ENCODE measurements at places on chromosomes 4 and X.

DNA sequence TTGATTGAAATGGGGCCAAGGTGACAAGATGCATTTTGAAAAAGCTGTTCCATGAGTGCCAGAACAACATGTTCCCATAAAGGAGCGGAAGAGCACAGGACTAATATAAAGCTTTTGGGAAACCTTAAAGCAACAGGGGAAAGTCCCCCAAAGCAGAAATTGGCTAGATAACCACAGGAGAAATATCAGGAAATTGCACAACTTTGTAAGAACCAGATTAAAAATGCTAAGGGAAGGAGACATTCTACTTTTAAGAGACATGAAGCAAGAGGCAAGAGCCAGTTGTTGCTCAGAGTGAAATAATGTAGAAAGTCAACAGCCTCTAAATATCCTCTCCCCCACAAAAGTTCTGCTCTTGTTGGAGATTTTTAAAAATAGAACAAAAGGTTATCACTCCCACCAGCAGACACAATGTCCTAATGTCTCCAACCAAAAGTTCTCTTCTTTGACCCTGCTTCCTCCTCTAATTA is 85.2 kb upstream of the LNX1 start:
- DNase-seq: no peak

DNA sequence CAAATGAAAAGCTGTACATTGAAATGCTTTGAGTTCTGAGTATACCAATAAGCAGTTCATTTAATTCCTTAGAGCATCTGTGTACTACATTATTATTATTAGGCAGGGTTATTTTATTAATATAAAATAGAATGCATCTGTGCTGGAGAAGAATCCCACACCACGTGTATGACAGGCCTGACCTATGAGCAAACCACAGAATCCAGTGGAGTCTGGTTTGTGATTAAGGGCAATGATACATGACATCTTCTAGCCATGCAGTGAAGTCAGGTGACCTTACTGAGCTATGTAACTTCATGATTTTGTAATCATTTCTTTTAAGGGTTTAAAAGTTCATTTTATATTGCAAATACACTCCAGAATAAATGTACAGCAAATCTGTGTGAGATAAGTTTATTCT is 1165.0 kb upstream of the TENM3 start:
- DNase-seq: peak; percentile 1

DNA sequence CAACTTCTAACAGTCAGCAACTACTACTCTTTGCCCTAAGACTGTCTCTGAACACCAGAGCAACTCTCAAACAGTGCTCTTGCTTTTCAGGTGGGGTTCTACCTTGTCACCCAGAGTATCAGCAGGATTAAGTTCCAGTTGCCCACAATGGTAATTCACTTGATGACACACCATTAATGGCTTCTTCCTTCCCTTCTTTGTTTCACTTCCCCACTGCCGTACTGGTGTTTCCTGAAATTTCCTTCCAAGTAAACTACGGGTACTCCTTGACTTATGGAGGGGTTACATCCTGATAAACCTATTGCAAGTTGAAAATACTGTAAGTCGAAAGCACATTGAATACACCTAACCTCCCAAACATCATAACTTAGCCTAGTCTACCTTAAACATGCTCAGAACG is 36.6 kb upstream of the PDK3 start:
- DNase-seq: no peak

DNA sequence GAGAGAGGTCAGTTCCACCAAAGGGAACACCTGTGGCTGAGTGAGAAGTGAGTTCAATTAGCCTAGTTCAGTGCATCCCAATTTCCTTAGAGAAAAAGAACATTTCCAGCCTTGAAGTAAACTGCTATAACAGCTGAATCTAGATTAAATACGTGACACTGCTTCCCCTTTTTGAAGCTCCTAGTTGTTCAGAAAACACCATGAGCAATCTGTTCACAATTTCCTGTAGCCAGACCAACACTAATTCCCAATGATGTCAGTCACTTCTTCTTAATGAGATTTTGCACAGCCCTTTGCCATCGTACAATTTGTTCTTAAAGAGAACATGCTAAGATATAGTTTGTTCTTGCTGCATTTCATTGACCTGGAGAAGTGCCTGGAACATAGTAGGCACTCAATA is 144.6 kb upstream of the EDNRA start:
- peak; percentile 25 for DNase-seq

- no peak for DNase-seq
These were observed 144.0 kb upstream of the ADAMTS3 start for GRCh38 chr4:72712997-72713396.

- DNase-seq: no peak
These were observed 1609.1 kb downstream of the C4orf33 start for GRCh38 chr4:130705023-130705422.

DNA sequence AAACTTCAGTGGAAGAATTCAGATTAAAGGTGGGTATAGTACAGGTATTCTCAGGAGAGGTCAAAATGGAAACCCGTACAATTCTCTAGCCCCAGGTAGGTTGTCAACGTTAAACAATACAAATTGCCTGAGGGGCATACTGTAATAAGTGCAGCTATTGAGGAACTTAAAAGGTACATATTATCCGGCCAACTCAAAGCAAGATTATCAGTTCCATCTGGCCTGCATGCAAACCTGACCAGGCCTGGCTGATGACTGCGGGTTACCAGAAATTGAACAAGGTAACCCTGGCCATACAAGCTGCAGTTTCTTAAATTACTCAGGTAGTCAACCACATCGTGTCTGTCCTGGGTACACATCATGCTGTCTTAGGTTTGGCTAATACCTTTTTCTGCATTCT is 12.3 kb upstream of the ZNF630 start:
- DNase-seq: no peak

Measured in M059J (cell line).